ENCODE measurements at places on chromosomes 2 and 18. TPM values are rescaled to one million over a fixed set of nuclear protein-coding genes. Genes with fewer than 3 reads are reported as not detected.

NEB gene
- polyA plus RNA-seq: 18.6 TPM

UGT1A5 gene
- polyA plus RNA-seq: not detected

POMC gene
- 17.9 TPM for polyA plus RNA-seq

IL1R2 gene
- 2.2 TPM for polyA plus RNA-seq

TSPYL6 gene
- polyA plus RNA-seq: 53.9 TPM
